AG09319 (cell line): ENCODE measurements at places on chromosomes 7 and 10.

- no peak for DNase-seq
Measured at GRCh38 chr7:158077151-158077840, 510.3 kb downstream of the PTPRN2 start.

DNA sequence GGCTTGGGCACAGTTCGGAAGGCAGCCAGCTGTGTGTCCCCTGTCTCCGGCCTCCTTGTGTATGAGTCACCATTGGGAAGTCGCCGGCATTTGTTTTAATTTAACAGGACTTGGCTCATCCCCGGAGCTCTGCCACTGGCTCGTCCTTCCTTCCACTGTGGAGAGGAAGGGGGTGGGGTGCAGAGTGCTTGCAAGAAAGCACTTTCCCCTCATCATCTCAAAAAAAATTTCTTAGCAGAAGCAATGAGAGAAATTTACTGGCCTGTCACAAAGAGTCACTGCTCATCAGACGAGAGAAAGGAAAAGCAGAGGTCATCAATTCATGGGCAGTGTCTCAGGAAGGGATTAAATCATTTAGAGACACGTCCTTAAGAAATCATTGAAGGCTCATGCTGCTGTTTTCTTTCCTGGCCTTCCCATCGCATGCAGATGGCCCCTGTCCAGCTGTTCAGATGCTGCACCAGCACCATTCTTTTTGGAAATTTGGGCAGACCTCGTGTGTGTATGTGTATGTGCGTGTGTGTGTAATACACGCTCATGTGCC, 93.3 kb downstream of the BMS1 start:
- DNase-seq, result no peak

- no peak for DNase-seq
Measured at GRCh38 chr7:105861224-105861623, 15.2 kb downstream of the ATXN7L1 start.

- DNase-seq, result peak; percentile 48
Measured at GRCh38 chr7:29987811-29988317, 1.7 kb downstream of the SCRN1 start.

- no peak for DNase-seq
Measured at GRCh38 chr7:81851413-81851812, 81.6 kb upstream of the HGF start.

GRCh38 chr10:63204667-63205391, 71.7 kb downstream of the NRBF2 start:
- no peak for DNase-seq

DNA sequence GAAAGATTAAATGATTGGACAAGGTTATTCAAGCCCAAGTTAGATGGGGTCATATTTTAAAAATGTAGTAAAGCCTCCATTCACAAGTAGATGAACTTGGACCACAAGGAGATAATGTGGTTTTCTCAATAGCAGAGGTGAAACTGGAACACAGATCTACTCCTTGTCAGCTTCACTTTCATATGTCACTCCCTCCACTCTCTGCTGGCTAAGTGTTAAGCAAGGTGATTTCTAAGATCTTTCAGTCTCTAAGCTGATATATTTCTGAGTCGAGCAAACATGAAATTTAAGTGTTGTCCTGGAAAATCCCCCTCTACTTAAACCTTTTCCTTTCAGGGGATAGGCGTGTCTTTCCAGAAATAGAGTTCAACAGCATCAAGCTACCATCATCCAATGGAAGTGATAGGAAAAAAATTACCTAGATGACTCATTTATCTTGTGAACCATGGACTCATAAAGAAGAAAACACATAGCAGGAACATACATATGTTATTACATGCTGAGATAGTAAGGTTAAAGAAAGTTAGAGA, 275.0 kb downstream of the PTEN start:
- no peak for DNase-seq

DNA sequence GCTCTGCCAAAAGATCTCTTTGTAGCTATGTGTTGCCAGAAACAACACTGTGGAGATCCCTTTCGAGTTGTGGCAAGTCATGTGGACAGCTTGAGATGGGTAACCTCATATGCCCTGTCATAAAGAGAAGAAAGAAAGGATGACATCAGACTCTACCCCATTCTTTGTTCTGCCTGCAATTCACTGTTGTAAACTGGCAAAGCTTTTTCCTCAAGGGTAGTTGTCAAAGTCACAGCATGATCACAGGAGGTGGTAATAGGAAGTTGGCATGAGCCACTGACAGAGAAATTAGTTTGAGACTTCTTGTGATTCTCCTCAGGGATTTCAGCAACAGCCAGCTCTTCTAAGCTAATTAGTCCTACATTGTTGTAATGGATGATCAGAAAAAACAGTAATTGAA, 19.4 kb upstream of the MINDY3 start:
- DNase-seq, result no peak

DNA sequence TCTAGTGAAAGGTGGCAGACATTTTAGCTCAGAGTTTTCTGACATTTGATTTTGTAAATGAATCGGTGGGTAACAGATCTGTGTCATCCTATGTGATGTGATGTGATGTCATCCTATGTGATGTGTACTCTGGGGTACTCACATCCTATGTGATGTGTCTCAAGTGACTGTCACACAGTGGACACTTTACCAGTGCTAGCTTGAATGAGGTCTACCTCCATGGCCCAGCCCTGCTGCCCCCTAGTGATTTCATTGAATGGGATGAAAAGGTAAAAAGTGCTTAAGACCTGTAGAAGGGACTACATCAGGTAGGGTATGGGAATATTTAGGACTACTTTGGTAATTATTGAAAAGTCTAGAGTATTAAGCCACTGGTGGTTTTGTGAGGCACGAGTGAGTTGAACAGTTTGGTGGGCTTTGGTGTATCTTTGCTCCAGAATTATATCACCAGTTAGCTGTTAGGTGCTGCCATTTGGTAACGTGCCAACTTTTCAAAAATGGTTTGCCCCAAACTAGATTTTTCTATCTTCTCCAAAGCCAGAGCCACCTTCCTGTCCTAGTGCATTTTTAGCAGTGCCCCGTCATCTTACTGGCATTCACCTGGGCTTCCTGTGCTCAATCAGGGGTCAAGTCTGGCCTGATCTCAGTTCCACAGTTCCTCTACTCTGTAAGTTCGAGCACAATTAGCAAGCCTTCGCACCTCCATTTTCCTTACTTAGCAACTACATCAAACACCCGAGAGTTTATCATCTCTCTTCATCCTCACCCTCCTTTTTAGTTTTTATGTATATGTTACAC, 9.7 kb downstream of the EIF4H start:
- no peak for DNase-seq

- DNase-seq, result no peak
Measured at GRCh38 chr10:115503546-115503945, 410.4 kb downstream of the ATRNL1 start.

DNA sequence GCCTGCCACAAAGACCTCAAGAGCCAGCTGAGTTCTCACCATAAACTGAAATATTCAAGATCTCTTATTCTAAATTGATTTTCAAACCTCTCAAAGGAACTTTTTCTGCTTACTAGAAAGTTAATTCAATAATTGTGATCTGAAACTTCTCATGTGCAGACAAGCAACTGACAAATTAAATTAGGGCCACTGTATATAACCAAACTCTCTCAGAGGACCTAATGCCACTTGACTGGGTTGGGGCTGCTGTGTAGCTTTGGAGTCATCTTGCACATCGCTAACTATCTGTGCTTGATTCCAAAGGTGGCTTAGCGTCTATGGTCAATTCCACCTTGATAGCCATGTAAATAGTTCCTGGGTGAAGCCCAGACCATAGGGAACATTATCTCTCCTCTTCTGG, 345.2 kb downstream of the GPR37 start:
- no peak for DNase-seq

GRCh38 chr10:104232613-104233102, 494 bp upstream of the CFAP43 start:
- DNase-seq, result no peak

- DNase-seq, result no peak
Measured at GRCh38 chr10:91694170-91694794, 61.4 kb upstream of the PPP1R3C start.

- DNase-seq, result no peak
Measured at GRCh38 chr10:42880255-42880620, 97.6 kb downstream of the BMS1 start.

DNA sequence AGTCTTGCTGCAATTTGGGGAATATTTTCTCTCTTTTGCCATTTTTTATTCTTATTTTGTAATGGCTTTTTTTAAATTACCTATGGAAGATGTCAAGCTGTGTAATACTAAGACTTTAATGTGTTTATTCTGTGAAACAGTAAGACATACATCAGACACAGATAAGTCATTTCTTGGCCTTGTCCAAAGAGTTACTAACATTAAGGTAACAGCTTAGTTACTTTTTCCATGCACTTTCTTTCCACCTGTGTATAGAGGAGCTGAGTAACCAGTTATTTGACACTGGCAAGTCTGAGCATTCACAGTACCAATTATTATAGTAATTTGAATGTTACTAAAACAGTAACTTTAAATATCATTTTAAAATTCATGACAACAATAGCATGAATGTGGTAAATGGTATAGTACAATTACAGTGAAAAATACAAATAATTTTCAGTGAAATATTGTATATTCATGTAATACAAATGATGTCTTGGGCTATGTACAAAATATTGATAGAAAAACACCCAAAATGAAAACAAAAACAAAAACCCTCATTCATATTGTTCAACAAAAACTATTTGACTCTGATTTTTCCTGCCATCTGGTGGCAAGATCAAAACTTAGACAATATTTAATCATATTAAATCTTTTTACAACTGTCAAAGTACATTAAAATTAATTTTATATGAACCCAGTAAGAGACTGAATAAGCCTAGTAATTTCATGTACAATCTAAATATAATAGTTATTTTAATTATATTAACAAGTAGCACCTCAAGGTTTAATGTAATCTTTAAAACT, 259.8 kb upstream of the SEMA3A start:
- no peak for DNase-seq

DNA sequence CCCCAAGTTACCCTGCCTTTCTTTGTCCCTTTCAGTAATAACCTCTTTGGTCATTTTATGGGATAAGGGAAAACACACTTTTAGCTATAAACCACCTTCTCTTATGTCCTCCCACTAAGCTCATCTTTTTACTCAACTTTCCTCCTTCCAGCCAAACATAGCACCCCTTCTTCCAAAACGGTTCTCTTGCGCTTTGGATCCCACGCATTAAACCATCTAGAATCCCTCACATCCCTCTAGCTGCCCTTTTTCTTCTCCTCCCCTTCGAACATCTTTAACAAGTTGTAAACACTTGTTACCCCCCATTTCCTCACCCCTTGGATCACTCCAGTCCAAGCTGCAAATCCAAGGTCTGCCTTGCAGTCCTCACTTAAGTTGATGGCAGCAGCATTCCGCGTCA, 13.4 kb downstream of the WAPL start:
- no peak for DNase-seq

DNA sequence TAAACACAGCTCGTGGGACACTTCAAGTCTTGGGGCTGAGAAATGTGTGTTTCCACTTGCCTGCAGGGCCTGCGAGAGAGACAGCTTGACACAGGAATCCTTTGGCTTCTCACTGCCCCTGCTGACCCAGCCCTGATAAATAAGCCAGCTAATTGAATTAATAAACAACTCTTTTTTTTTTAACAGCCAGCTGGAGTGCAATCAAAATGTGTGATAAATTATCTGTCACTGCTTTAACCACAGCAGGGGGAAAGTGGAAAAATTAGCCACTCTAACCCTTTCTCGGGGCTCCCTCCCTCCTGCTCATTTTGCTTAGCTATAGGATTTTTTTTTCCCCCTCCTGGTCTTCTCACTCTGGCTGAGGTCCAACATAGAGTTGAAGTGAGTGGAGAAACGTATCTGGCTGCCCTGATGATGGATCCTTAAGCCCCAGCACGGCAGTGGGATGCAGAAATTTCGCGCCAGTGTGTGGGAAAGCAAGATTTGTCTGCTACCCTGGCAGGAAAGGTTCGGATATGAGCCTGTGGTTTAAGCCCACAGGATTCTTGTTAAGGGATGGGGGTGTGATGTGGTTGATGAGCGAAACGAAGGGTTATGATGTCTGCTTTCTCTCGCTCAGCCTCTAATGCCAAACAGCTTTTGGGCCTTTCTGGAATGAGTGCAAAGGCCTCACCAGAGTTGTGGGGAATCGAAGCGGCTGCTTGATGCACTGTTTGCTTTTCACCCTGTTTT, 173.8 kb downstream of the TRIL start:
- no peak for DNase-seq

GRCh38 chr7:22111661-22112060, 166.0 kb upstream of the CDCA7L start:
- DNase-seq, result no peak

DNA sequence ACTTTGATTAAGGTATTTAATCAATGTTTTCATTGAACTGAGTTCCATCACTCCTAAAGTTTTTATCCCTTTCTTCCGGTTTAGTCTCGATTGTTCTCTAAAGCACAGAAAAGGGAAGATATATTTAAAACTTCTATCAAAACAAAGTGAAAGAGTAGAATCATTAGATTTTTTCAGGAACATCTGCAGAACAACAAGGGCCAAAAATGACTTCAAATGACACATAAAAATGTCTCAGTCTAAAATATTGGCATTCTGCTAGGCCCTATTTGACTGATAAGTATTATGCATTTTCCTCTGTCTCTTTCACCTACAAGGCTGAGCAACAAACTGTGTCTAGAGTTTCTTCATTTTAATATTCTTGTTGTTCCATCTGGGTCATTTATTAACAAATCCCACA, 899.5 kb upstream of the LRRTM3 start:
- no peak for DNase-seq

GRCh38 chr7:44391171-44391570, 65.8 kb upstream of the CAMK2B start:
- no peak for DNase-seq

- DNase-seq, result peak; percentile 36
Measured at GRCh38 chr10:13775786-13776775, 189.3 kb downstream of the PRPF18 start.

DNA sequence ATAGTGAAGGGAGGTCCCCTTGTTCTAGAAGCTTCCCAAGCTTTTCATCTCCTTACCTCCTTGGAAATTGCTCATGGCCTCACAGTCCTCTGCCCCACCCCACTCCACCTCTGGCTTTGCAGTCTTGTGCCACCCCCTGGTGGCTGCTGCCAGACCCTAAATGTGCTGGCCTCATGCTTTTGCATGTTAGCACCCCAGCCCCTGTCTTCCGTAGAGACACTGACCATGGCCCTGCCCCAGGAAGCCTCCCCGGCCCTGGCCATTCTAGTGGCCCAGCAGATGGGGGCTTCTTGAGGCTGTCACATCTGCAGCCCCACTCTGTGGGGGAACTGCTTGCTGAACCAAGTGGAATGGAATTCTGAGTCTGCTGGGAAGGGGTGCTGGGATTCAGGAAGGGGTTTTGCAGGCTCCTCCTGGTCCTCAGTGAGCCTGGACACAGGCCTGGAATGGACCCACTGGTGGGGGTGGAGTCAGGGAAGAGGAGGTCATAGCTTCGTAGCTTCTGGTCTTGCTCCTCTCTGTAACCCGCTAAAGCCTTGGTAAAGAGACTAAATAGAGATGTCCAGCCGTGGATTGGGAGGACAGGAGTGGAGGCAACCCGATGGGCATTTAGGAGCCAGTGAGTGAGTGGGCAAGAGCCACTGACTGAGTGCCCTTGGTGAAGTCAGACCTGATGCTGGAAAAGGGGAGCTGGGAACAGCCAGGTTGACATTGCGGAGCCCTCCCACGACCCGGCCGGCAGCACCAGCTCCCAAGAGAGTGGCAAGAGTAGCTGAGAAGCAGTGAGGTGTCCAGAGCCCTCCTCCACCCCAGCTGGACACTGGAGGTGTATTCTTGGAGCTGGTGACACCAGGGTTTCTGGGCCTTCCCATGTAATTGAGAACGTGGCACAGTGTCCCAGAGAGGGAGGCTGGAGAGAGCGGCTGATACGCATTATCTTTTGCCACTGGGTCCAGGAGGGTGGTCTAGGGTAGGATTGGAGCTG, 20.9 kb downstream of the RAMP3 start:
- no peak for DNase-seq

GRCh38 chr7:132526111-132526740, 50.0 kb downstream of the PLXNA4 start:
- DNase-seq, result no peak
